Testis (tissue), 5 donors: ENCODE measurements at places on chromosomes 6 and 20. TPM values are rescaled to one million over a fixed set of nuclear protein-coding genes. Genes with fewer than 3 reads are reported as not detected.

DNA sequence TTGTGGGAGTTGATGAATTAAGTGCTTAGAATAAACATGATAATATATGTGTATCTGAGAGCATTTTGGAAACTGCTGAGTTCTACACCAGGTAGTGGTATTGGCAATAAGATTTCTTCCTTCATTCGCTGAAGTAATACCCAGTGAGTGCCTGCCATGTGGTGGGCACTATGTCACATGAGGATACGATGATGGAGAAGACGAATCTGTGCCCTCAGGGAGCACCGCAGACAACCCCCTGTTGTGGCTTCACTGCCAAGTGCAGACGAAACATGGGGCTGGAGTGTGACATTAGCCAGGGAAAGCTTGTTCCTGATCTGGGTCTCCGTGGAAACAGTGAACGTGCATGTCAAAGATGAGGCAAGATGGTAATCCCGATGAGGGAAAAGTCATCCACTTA lies 7.9 kb downstream of the ZNF76 start:
- H3K4me1 ChIP-seq = no peaks in the 10 kb centered on the region
- no peak for DNase-seq
- H3K4me3 ChIP-seq = no peak overlapping the region

DNA sequence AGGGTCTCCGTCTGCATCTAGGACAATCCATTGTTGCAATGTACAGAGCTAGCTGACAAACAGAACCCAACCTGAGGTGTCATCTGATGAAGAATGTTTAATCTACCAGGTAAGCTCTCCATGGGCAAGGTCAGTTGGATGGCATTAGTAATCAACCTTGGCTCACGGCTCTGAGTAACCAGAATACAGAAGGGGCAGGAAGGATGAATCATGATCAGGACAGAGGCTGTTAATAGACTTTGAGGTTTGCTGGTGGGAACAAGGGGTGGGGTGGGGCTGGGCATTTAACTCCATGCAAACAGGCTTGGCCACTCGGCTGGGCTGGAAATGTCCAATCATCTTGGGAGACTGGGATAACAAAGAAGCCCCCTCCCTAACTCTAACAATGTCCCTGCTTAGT lies 77.1 kb upstream of the MRPS10 start:
- peaks cover 10% of the 10 kb centered on the region for H3K4me1 ChIP-seq
- H3K27ac ChIP-seq = no peak overlapping the region
- H3K4me3 ChIP-seq = no peak overlapping the region

The AKAP12 gene
- 287 TPM for total RNA-seq

DNA sequence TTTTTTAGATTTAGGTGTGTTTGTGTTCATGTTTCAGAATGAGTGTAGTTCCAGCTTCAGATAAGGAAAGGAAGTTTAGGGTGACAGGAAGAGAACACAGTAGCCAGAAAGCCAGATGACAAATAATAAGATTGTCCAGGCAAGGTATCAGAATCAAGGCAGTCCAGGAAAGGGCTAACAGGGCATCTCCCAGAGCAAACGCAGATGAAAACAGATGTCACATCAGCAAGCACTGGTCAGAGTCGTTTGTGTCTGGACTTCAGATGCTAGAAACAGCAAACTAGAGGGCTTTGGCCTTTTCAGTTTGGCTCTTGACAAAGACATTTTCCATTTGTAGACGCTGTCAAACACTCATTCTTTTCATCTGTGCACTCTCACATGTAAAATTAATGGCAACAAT lies 65.5 kb downstream of the VIP start:
- no peaks in the 10 kb centered on the region for H3K4me1 ChIP-seq
- H3K27me3 ChIP-seq = no peaks in the 10 kb centered on the region
- DNase-seq = no peak
- H3K27ac ChIP-seq = no peak overlapping the region
- no peak overlapping the region for H3K4me3 ChIP-seq

DNA sequence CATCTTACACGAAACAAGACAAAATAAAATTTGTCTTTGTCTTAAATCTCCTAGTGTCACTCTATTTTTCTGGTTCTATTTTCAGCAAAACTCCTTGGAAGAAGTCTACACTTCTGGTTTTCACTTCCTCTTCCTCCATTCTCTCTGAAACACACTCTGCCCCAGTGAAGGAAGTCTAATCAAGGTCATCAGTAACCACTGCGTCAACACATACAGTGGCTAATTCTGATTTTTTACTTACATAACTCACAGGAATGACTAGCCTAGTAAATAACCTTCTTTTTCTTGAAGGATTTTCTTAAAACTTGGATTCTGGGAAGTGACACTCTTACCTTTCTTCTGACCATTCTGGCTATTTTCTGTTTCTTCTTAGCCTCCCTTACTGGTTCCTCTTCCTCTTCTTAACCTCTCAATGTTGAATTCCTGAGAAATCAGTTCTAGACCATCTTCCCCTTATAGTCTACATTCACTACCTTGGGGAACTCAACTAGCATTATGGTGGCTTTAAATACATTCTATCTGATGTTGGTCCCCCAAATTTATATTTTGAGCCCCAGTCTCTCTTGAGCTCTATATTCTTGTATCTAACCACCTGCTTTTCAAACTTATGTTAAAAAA lies 37.5 kb downstream of the AIG1 start:
- no peaks in the 10 kb centered on the region for H3K27me3 ChIP-seq
- no peak overlapping the region for H3K27ac ChIP-seq
- H3K36me3 ChIP-seq = no peaks in the 10 kb centered on the region
- H3K4me3 ChIP-seq = no peak overlapping the region

The GPX5 gene
- 8.1 TPM for total RNA-seq

DNA sequence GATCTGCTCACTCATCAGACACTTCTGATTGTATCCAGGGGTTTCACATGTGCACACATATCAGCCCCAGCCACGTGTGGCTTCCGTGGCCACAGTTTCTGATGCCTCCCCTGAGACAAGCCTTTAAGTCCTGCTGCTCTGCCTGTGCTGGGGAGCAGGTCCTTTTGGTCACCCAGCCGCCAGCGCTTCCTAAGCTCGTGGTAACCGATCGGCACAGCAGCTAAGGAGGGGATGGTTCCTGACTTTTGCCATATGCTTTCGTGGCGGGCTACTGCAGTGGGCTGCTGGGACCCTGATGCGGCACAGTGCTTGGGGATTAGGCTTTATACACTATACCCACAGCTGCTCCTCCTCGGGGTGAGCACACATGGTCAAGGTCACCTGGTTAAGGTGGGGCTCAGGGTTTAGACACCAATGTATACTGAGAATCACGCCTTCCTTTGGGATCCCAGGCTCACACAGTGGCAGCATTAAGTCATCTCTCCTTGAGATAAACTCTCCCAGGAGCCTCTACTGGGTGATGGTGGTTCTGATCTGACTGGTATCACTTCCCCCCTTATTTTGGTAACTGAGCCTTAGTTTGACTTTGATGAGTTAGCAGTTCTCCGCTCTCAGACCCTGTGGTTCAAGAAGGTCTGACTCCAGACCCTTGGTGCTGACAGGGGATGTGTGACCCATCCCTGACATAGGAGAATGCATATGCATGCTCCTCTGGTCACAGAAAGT lies 85.9 kb upstream of the KCNG1 start:
- H3K36me3 ChIP-seq = no peaks in the 10 kb centered on the region

The CLIC5 gene
- 4.8 TPM for total RNA-seq
